ENCODE measurements at places on chromosomes 1 and 21.

DNA sequence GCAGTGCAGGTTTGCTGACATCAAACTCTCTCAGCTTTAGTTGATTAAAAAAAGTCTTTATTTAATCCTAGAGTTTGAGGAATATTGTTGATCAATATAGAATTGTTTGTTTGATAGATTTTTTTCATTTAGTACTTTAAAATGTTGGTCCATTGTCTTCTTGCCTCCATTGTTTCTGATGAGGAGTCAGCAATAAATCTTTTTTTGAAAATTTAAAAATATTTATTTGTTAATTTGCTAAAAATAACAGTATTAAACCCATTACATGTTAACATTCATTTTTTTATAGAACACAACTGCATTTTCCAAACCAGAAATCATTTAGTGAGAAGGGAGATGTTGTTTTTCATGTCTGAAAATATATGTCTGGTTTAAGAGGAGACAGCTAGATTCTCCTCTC lies 173.8 kb upstream of the USP24 start:
- no peak for DNase-seq

- DNase-seq = no peak
Measured at GRCh38 chr21:39300587-39300986, 12.8 kb downstream of the BRWD1 start.

DNA sequence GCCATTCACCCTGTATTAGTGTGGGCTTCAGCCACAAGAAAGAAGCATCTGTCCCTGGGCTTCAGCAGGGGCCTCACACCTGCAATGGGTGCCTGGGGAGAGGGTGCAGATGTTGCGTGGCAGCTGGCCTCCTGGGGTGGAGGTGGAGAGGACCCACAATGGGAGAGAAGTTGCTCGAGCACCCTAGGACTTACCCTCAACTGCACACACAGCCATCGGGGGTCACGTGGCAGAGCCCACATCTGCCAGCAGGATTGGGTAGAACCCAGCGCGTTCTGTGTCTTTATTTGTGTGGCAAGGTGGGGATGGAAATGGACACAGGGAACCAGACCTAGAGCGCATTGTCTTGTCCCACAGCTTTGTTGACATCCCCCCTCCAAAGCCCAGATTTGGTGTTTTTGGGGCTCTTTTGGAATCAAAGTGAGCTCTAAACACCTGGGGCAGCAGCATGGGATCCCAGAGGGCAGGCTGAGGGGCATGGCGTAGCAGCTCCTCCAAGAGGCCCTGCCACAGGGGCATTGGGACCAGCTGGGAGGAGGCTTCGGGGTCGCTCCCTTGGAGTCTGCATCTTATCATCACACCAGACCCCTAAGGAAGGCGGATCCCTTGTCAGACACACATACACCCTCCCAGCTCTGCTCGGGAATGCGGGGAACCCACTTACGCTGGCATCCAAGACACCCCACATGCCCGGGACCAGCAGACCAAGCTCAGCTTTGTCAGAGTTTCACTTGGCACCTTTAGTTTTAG lies 5.1 kb downstream of the ABCG1 start:
- no peak for DNase-seq

DNA sequence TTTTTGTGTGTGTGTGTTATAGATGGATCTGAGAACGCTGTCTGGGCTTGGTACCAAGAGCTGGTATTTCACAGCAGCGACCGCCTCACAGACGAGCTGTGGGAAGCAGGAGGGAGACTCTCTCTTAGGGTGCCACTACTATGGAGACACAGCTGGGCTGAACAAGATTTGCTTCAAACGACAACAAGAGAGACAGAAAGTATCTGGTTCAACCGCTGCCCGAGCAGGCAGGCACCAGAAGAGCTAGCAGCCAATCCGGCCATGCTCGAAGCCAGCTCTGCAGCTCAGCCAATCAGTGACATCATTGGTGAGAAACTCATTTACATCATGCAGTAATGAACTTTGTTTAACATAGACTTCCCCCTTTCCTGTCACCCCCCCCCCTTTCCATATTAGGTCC lies 341.3 kb downstream of the USP25 start:
- DNase-seq = peak; percentile 21

DNA sequence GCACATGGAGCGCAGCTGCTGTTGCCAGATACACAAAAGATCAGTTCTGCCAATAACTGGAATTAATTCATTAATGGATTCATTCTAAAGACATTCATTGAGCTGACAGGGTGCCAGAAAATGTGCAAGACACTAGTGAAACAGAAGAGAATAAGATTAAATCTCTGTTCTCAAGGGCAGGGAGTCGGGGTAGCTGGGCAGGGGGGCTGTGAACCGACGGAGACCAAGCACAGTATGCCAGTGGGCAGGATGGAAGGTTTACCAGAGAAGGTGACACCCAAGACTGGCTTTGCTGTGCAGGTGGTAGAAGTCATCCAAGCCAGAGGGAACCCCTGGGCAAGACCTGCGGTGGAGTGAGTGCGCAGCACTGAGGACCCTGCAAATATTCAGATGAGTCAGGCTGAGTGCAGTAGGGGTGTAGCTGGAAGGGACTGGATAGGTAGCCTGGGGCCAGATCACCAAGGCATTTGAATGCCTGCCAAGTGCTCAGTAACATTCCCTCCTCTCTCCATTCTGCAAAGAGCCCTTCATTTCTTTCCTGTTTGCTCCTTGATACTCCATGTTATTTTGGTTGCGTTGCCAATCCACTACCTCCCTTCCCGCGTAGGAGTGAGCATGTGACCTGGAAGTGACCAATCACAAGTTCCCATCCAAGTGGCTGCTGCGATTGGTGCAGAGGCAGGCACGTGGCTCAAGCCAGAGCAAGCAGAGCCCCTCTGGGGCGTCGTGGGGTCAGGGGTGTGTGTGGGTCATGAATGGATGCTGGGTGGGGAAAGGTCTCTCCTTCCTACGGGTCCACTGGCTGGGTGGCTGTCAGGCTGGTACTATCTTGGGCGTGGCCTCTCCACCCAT lies 413.1 kb downstream of the PTPRU start:
- no peak for DNase-seq

DNA sequence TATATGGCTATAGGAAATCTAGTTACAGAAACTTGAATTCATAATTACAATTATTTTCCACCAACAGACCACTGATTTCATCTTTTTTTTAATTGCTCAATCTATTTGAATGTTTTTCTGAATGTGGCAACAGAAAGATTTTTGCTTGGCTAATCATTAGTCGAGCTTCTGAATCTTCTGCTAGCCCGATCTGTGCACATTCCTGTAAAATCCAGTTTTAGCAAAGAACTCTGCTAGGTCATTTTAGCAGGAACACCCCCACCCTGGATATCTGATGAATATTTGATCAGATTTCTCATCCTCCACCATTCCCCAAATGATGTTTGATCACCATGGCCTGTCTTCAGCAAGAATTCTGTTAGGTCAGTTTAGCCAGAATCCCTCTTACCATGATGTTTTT lies 176.3 kb downstream of the LEPR start:
- no peak for DNase-seq

DNA sequence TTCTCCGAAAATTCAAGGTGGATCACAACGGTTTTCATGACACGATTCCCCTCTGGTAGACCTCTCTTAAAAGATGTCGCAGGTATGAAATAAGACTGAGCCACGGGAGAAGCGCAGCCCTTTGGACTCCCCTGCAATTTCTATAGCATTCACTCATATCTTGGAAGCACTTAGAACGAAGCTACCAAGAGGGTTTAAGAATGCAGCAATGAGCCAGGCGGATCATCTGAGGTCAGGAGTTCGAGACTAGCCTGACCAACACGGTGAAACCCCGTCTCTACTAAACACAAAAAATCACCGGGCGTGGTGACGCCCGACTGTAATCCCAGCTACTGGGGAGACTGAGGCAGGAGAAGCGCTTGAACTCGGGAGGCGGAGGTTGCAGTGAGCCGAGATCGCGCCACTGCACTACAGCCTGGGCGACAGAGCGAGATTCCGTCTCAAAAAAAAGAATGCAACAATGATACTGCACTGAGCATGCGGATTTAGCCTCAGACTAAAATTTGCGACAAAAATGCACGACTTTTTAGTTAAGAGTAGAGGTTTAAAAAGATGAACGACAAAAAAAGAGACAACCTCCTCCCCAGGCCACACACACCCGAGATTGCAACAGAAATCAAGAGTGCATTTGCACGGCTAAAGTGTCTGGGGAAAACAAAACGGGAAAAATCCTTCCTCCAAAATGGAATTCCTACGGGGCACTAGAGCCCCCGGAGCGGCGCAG lies 743 bp downstream of the TOMM20 start:
- DNase-seq = peak; percentile 27

- DNase-seq = peak; percentile 18
Measured at GRCh38 chr1:9115351-9116205, 13.3 kb downstream of the GPR157 start.

DNA sequence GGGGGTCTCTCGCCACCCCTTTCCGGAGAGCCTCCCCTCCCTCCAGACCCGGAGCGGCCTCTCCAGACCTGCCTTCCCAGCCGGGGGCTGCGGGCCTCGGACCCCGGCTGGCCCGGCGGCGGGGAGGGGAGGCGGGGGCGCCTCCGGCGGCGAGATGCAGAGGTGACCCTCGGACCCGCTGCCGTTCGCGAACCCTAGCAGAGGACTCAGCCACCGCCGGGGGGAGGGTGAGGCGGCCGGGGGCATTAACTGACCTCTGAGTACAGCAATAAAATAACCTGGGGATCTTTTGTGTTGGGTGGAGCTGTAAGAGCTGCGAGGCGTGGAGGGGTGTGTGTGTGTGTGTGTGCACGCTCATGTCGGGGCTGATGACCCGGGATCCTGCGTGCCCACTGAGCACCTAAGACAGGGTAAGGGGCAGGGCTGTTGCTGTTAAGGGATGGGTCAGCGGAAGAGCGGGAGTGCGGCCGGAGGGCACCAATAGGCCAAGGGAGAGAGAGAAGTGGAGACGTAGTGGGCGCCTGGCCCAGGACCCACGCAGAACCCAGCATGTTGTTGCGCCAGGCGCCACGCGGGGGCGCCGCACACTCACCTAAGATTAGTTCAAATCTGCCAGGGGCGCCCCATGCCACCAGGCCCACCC lies 6.3 kb downstream of the HAPLN2 start:
- peak; percentile 54 for DNase-seq

GRCh38 chr1:237112663-237113062 lies 70.7 kb downstream of the RYR2 start:
- no peak for DNase-seq

- no peak for DNase-seq
Measured at GRCh38 chr1:212219679-212220463, 65.3 kb upstream of the PPP2R5A start.

DNA sequence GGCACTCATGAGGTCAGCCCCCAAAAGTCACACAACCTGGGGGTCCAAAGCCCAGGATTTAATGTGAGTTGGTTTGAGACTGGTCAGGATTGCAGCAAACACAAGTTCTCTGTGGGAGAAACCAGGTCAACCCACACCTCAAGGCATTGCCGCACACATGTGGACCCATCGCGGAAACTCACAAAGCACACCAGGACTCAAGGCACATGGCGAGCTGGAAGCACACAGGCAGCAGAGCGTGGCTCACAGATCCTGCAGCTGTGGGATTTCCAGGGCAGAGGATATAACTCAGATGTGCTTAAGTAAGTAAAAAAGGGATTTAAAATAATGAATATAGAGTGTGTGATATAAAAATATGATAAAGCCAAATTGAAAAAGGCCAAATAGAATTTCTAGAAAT lies 51.6 kb upstream of the ADARB1 start:
- no peak for DNase-seq

- DNase-seq = no peak
Measured at GRCh38 chr1:244992833-244993232, 128.5 kb upstream of the HNRNPU start.

DNA sequence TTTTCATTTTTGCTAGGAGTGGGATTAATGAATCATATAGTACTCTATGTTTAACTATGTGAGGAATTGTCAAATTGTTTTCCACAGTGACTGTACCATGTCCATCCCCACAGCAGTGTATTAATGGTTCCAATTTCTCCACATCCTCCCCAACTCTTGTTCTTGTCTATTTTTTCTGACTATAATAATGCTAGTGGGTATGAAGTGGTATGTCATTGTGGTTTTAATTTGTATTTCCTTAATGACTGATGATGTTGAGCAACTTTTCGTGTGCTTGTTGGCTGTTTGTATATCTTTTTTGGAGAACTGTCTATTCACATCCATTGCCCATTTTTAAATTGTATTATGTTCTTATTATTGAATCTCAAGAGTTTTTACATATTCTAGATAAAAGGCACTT lies 10.0 kb upstream of the KPRP start:
- DNase-seq = no peak

DNA sequence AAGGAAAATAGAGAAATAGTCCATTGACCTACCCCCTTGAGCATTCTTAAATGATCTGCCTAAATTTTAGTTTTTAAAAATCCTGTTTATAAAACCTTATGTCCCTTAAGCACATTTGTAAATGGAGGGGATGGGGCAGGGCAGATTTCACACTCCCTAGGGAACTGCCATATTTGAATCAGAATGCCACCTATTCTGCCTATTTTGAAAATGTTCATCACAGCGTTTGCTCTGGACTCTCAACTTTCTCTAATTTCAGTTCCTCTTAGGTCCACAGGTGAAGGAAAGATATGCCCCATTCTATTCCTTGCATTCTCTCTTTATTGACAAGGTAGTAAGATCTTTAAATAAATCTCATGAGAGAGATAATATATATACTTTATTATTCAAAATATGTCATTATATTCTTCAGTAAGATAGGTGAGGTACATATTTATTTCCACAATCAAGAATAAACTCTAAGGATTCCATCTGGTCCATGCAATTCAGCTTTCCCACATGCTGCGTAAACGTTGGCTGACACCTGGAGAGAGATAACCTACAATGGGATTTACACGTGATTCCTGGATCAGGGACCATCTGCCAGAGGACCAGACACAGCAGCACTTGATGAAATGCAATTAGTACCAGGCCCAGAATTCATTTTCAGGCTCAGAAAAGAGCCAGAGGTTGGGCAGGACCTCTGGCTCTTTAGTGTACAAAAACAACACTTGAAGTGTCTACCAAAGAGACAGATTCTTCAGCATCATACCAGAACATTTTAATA lies 1.2 kb upstream of the LPGAT1 start:
- no peak for DNase-seq

GRCh38 chr1:78606274-78606673 lies 14.0 kb upstream of the IFI44L start:
- DNase-seq = peak; percentile 6

DNA sequence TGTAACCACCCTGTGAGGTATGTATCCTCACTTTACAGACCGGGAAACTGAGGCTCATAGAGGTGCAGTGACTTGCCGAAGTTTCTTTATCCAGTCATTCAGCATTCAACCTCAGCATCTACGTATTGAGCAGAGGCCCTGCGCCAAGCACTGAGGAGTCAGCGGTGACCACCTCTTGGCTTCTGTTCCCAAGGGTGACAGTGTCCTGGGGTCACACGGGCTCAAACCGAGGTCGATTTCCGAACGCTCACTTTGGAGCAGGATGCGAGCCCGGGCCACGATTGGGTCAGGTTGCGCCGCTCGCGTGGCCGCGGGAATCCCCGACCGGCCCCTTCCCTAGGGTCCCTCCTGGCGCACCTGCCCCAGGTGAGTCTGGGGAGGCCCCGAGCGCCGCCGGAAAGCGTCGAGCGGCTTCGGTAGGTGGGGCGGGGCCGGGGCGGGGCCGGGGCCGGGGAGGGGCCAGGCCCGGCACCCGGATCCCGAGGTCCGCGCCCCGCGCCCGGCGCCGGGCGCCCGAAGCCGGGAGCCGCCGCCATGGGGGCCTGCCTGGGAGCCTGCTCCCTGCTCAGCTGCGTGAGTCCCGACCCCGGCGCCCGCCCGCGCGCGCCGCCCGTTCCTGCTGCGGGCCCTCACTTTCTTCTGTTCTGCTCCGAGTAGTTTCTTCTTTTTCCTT lies at the start of gene SERINC2:
TSS of gene SERINC2 (plus strand) at position 482 of the 673 bp plus-strand sequence. CDS start at position 535, 53 bp downstream.
- DNase-seq = no peak
